ENCODE measurements at places on chromosomes 16 and 17.

DNA sequence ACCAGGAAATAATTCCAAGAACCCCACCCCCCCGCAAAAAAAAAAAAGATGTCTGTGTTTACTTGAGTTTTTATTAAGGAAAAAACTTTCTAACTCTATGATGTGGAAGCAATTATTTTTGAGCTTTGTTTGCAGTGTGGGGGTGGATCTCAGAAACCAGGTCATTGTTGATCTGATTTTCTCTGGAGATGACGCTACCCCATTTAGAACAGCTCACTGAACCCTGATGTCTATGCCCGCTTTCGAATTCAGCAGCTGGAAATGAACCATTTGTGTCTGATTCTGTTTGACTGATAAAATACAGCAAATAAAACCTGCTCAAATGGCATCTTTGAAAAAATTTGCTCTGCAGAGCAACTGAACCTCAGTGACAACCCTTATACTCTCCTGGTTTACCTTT is 368.6 kb downstream of the GRIN2A start:
- no peak overlapping the region for H3K4me3 ChIP-seq
- no peak for DNase-seq
- no peaks in the 10 kb centered on the region for H3K36me3 ChIP-seq
- H3K27ac ChIP-seq, result no peak overlapping the region

DNA sequence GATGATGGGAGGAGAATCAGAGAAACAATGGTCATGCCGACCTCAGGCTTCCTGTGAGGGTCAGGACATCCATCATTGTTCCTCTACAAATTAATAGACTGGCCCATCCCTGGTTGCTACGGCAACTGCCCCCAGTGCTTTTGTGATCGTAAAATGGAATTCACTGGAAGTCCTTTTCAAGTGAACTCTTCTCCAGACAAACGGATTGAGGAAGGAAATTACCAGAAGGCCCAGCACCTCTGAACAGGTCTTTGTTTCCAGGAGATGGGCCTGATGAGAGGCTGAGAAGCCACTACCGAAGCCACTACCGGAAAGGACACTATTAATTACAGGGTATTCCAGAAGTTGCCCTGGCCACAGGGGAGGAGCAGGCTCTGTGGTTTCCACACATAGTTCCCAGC is 126.0 kb downstream of the MGAT5B start:
- no peak for DNase-seq
- no peak overlapping the region for H3K4me3 ChIP-seq
- H3K27me3 ChIP-seq, result no peaks in the 10 kb centered on the region
- H3K36me3 ChIP-seq, result no peaks in the 10 kb centered on the region
- H3K4me1 ChIP-seq, result no peaks in the 10 kb centered on the region

DNA sequence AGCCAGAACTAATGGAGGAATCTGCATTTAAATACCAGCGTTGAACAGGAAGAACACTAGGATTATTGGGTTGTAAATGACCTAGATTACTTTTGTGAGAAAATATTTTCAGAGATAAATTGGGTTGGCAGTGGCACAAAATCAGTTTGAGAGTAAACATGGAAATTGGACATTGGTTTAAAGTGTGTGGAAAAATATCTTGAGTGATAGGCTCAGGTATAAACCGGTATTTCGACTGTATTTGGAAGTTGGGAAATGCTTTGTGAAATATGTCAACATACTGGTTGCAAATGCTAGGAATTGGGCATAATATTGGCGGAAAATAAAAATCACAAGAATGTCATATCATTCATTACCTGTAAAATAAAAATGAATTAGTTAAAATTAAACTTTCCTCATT is 15.1 kb downstream of the PRKAR1A start:
- H3K4me3 ChIP-seq, result no peak overlapping the region
- no peak overlapping the region for H3K27ac ChIP-seq
- no peak for DNase-seq
- no peaks in the 10 kb centered on the region for H3K27me3 ChIP-seq

DNA sequence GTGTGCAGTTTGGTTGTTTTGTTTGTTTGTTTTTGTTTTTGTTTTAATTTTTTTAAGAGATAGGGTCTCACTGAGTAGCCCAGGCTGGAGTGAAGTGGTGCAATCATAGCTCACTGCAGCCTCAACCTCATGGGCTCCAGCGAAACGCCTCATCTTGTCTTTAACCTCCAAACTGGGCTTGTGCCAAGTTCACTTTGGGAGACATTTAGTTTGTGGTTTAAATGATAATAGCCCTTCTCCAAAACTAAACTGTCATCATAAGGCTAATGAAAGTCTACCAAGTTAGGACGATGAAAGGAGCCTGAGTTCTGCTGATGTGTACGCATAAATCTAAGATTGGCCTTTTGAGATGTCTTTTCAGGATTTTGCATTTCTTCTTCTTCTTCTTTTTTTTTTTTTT is 6.5 kb upstream of the CARD14 start:
- H3K4me1 ChIP-seq, result no peaks in the 10 kb centered on the region
- no peaks in the 10 kb centered on the region for H3K27me3 ChIP-seq
- no peak for DNase-seq
- H3K27ac ChIP-seq, result no peak overlapping the region
- no peaks in the 10 kb centered on the region for H3K36me3 ChIP-seq

- H3K27me3 ChIP-seq, result no peaks in the 10 kb centered on the region
- no peaks in the 10 kb centered on the region for H3K4me1 ChIP-seq
- H3K27ac ChIP-seq, result no peak overlapping the region
- no peaks in the 10 kb centered on the region for H3K36me3 ChIP-seq
- H3K4me3 ChIP-seq, result no peak overlapping the region
- DNase-seq, result peak; percentile 60
Measured at GRCh38 chr17:79006794-79007503, 2.6 kb downstream of the CANT1 start.

DNA sequence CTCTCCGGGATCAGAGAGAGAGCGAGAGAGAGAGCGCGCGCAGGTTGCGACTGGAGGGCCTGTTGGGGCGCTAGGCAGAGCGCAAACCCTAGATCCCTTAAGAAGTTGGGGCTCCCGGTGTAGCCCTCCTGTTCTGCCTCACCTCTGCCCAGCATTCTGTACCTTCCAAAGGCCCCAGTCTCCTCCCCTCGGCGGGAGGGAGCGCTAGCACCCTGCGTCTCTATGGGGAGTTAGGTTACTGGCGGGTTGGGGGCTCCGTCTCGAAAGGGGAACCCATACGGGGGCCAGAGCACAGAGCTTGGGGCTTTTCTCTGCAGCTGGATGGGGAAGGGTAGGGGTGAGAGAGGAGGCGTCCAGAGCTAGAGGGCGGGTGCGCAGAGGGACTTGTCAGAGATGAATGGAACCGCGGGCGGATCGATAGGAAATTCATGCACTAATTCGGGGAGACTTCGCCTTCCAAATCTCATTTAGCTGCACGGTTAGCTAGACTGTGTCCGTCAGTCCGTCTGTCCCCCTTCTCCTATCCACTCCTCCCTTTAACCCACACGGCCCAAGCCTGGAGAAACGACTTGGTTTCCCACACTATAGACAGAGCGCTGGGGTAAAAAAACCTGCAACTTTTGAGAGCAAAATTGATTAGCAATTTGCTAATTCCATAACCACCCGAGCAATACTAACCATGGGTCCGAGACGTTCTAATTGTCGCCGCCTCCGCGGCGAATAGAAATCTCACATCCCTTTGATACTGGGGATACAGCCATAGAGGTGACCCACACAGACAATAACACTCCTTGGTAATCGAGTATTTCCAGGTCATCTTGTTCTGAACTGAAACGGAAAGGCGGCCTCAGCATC is 693 bp upstream of the HOXB4 start:
- DNase-seq, result no peak
- H3K4me3 ChIP-seq, result peak overlapping the region; percentile 75
- no peaks in the 10 kb centered on the region for H3K27me3 ChIP-seq
- no peaks in the 10 kb centered on the region for H3K36me3 ChIP-seq

DNA sequence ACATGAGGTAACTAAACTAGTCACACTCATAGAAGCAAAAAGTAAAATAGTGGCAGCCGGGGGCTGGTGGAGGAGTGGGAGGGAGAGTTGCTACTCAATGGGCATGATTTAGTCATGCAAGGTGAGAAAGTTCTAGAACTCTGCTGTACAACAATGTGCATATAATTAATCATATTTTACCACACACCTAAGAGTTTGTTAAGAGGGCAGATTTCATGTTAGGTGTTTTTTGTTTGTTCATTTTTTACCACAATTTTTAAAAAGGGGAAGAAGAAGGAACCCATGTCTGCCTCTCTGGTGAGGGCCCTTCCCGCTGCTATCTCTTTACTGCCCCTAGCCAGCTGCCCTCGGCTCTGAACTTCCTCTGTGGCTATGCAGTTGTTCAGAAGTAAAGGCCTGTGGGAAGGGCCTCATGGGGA is 11.2 kb downstream of the CD300LB start:
- DNase-seq, result no peak
- H3K4me1 ChIP-seq, result no peaks in the 10 kb centered on the region
- no peaks in the 10 kb centered on the region for H3K27me3 ChIP-seq
- no peak overlapping the region for H3K4me3 ChIP-seq
- H3K27ac ChIP-seq, result no peak overlapping the region

- no peak for DNase-seq
- no peaks in the 10 kb centered on the region for H3K27me3 ChIP-seq
- peak overlapping the region; percentile 53 for H3K27ac ChIP-seq
- no peak overlapping the region for H3K4me3 ChIP-seq
Measured at GRCh38 chr17:8225813-8226535, 15.6 kb upstream of the AURKB start.

DNA sequence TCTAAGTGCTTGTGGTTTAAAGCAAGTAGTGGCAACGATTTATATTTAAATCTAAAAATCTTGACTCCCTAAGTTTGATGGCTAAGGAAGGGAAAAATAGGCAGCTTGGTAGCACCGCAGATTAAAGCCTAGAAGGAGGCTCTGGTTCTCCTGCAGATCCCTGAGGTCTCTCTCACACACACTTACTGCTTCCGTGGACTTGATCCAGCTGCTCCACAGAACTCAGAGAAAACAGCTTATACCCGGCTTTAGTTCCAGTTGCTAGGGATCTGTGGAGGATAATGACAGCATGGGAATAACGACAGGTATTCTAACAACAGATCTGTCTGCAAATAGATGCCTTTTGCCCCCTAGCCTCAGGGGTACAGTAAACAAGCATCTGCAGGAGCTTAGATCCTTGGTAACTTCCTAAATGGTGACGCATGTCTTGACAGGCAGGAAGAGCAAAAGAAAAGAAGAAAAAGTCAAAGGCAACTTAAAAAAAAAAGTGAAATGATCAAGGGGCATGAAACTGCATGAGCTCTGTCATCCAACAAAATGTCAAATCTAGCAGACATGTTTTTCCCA is 4.5 kb downstream of the WIPI1 start:
- no peak overlapping the region for H3K4me3 ChIP-seq
- peaks cover 38% of the 10 kb centered on the region for H3K36me3 ChIP-seq
- H3K27me3 ChIP-seq, result no peaks in the 10 kb centered on the region
- no peak overlapping the region for H3K27ac ChIP-seq

DNA sequence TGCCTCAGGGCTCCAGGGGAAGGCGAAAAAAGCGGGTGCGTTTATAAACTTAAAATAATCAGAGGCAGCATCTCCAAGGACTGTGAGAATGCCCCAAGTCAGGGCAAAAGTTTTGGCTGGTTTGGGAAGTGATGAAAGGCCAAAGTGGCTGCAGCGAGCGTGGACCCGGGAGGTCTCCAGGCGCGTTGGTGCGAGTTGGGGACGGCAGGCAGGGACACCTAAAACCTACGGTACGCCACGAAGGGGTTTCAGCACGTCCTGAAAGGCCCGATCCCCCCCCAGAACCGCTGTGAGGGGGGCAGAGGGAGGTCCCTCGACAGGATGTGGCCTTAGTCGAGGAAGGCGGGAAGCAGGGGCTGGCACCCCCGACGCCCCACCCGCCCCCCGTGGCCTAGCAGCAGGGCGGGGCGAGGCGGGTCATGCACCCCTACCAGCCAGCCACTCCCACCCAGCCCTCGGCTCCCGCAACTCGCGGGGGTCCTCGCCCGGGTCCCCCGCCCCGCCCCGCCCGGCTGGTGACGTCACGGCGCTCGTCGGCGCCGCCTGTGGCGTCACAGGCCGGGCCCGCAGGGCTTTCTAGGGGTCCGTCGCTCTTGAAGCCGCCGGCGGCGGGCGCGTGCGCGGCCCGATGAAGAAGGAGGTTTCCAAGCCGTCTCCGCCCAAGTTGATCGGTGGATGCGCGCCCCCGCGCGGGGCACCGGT is at the start of gene MYCBPAP:
MYCBPAP (plus strand) TSS at position 569 of the 702 bp plus-strand sequence. CDS start 236 bp downstream, outside the sequence.
- peak within 1 kb of the TSS; percentile 28 for H3K27ac ChIP-seq
- no peaks in the 10 kb centered on the region for H3K36me3 ChIP-seq
- H3K4me1 ChIP-seq, result peaks cover 4% of the 10 kb centered on the region
- H3K4me3 ChIP-seq, result peak within 1 kb of the TSS; percentile 71
- H3K27me3 ChIP-seq, result no peaks in the 10 kb centered on the region

- H3K36me3 ChIP-seq, result peaks cover 12% of the 10 kb centered on the region
- no peaks in the 10 kb centered on the region for H3K4me1 ChIP-seq
- H3K27ac ChIP-seq, result no peak overlapping the region
- DNase-seq, result no peak
- H3K4me3 ChIP-seq, result no peak overlapping the region
Measured at GRCh38 chr16:69793526-69793925, 31.4 kb downstream of the WWP2 start.

DNA sequence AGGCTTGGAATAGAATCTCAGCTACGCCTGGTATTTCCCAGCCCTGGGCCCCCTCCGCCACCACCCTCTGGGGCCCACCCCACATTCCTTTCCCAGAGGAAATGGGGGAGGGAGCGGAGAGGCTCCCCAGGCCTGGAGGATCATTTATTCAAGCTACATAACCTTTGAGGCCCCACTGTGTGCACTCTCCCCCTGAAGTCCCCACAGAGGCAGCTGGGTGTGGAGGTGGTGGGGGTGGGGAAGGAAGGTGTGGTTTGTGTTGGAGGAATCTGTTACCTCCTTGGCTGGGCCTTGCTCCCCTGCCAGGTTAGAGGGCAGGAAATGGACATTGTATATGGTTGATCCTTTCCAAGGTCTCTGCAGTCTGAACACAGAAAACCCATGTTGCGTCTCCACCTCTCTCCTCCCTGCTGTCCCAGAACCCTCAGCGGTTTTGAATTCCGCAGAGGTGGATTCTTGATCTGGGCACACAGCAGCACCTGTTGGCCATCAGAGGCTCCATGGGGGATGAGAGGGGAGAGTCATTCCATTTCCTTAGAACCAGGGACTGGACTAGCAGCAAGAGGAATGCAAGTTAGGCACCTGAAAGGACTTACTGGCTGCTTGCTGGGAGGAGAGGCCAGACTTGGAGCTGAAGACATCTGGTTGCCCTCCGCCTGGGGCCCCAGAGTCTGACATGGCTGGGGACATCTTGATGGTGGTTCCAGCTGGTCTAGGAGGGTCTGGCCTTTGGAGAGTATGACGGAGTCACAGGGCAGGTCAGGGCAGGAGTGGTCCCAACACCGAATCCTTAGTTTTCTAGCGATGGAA is 23.0 kb downstream of the ARHGAP23 start:
- no peak for DNase-seq
- no peaks in the 10 kb centered on the region for H3K27me3 ChIP-seq
- H3K27ac ChIP-seq, result peak overlapping the region; percentile 55
- peaks cover 22% of the 10 kb centered on the region for H3K4me1 ChIP-seq
- no peaks in the 10 kb centered on the region for H3K36me3 ChIP-seq

DNA sequence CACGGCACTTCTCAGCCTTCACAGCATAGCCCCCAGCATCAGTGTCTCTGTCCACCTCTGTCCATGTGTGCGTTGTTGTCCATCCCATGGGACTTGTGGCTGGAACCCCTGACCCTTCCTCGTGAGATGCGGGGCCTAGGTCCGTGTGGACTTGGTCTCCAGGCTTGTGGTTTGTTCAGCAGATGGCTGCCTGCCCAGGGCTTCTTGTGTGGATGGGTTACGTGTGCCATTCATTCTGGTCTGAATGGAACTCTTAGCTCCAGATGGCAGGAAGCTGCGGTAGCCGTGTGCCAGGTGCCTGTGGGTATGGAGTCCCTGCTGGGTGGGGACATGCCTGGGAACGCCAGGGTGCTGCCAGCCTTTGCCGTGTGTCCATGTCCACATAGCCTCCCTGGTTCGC is 31.7 kb upstream of the NUDT16L1 start:
- no peak for DNase-seq
- H3K36me3 ChIP-seq, result peaks cover 51% of the 10 kb centered on the region
- no peak overlapping the region for H3K27ac ChIP-seq
- H3K27me3 ChIP-seq, result no peaks in the 10 kb centered on the region
- no peak overlapping the region for H3K4me3 ChIP-seq
- H3K4me1 ChIP-seq, result no peaks in the 10 kb centered on the region

Data from ascending aorta (tissue), 2 donors.